Astrocyte of the spinal cord (primary cell): ENCODE measurements at places on chromosomes 1 and 21.

DNA sequence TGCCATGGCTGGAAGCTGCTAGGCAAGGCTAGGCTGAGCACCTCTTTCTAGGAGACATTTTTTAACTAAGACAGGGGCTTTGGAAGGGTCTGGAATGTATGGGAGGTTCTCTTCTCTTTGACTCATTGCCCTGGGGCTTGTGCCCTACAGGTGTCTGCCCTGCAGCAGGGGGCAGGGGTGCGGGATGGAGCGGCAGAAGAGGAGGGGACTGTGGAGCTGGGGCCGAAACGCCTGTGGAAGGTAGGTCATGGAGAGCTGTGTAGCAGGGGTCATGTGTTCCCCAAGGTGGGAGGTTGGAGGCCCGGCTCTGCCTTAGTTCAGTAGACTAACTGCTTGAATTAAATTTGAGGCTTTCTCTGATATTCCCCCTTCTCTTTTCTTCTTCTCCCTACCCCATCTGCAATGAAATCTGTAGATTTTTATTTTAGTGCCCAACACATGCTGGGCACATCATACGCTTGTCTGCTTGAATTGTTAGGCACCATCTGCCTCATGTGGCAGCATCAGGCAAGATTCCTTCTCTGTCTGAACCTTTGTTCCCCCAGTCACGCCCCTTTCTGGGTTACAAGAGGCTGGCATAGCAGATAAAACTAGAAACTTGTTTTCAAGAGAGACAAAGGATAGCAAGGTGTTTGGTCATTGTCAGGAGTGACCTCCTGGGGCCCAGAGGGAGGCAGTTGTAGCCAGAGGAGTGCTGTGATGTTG lies 18.4 kb downstream of the PPFIA4 start:
- DNase-seq, result no peak

GRCh38 chr1:44689447-44689765 lies 14.9 kb downstream of the ARMH1 start:
- DNase-seq, result no peak

DNA sequence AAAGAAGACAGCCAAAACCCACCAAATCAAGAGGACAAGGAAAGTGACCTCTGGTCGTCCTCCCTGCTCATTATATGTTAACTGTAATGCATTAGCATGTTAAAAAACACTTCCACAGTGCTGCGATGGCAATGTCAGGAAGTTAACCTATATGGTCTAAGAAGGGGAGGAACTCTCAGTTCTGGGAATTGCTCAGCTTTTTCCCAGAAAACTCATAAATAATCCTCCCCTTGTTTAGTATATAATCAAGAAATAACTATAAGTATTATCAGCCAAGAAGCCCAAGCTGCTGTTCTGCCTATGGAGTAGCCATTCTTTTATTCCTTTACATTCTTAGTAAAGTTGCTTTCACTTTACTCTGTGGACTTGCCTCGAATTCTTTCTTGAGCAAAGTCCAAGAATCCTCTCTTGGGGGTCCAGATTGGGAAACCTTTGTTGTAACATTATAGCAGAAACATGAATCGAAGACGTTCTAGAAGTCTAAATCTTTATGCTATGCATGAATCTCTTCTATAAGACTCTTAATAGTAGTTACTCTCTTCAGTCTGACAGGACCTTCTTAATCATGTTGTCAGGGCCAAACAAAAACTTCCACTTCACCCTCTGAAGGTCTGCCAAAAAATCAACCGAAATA lies 110.0 kb upstream of the VANGL1 start:
- DNase-seq, result peak; percentile 37

DNA sequence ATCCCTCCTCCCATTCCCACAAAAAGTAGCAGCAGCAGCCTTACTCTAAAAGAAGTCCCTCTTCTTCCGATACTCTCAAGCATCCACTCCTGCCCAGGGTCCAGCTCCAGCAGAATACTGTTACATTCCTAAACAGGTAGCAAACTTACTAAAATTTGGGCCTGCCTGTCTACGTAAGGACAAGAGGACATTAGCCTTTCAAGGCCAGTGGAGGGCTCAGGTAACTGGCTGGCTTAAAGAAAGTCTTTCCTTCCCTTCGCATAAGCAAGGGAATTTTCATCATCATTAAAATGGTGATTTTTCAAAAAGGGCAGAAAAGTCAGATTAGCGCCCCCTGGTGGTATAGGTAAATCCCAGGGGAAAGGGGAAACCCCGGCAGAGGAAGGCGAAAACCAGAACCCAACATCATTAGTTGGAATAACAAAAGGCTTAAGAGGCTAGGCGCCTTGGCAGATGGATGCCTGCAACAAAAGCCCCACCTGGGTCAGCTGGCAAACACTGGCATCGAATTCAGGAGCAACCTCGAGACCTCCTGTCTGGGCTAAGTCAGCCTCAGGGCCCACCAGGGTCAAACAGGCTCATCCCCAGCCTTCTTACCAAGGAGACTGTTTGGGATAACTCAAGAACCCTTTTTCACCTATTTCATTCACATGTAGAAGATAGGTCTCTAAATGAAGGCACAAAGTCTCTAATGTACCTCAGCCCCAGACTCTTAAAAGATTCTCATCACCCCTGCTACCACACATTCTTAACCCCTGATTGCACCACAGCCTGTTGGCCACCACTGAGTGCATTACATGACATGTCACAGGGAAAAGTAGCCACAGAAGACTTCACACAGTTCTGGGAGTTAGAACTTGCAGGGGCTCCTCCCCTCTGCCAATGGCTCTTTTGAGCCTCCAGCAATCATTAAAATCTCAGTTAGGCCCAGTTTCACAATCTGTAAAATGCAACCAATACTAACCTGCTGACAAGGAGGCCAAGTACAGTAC lies 36.7 kb downstream of the ERI3 start:
- DNase-seq, result peak; percentile 32

- DNase-seq, result no peak
These were observed 18.3 kb upstream of the PLEKHA6 start for GRCh38 chr1:204377800-204378668.

DNA sequence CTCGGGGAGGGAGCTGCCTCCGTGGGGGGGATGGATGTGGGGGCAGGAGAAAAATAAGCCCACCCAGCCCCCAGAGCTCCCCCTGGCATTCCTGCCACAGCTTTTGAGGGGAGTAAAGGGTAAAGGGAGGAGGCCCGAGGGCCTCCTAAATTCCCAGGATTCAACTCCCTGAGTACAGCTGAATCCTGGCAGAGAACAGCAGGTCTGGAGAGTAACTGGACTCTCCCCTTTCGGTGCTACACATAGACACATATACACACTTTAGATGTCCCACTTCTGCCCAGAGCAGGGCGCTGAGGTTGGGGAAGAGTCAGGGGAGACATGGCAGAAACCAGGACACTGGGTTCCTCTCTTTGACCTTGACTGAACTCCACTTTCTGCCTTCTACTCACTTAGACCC lies 3.0 kb downstream of the KIRREL1 start:
- no peak for DNase-seq

DNA sequence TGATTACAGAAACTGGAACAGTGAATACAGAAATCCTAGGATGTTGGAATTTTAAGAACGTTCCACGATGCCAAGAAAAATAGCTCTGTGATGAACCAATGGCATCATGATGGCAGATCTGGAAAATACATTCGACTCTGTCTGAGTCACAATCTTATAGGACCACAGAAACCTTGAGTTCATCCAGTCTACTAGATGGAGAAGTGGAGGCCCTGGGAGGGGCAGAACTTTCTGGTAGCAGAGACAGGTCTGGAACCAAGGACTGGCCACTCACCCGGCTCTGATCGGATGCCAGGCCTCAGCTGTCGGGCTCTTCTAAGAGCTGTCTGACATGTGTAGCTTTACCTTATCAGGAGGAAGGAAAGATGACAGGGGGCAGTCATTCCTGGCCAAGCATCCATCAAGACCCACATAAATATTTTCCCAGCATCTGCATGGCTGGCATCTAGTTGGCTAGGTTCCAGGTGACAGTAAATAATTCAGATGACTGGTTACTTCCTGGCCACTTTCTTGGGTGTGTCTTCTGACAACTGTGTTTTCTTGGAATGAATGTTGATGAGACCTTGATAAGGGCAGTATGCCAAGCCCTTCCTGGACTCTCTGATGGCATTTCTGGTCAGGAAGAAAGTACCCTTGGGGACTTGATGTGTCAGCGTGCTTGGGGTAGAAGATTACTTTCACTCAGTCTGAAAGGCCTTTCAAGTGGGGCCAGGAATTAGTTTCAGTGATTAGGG lies 72.6 kb upstream of the TRABD2B start:
- no peak for DNase-seq

GRCh38 chr1:162302306-162303003 lies 74.2 kb downstream of the SPATA46 start:
- no peak for DNase-seq

- peak; percentile 62 for DNase-seq
These were observed 4.5 kb upstream of the COL16A1 start for GRCh38 chr1:31708324-31708723.

DNA sequence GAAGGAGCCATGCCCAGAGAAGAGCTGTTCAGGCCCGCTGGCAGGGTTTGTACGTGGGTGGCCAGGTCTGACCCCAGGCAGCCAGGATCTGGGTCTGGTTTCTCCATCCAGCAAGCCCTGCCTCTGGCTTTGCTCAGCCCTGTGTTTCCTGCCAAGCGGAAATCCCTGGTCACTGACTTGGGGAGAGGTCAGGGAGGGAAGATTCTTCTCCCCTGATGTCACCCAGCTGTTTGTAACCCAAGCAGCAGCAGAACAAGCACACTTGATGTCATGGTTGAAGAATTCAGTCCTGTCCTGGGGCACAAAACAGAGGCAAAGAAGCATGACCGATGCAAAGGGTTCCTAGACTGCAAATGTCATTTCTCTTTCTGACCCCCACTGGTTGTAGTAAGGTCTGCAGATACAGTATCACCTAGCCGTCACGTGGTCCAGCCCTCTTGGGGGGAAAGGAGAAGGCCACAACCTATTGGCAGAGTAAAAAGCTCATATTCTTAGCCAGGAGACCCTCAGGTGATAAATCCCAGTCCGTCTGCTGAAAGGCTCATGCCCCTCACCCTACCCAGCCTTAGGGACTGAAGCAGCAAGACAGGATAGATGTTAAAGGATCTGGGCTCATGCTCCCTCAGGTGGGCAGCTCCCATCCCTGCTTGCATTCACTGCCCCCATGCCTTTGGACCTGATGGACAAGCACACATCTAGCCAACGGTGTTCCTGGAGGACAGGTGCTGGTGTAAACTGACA lies 120.9 kb downstream of the SYT2 start:
- DNase-seq, result peak; percentile 98

DNA sequence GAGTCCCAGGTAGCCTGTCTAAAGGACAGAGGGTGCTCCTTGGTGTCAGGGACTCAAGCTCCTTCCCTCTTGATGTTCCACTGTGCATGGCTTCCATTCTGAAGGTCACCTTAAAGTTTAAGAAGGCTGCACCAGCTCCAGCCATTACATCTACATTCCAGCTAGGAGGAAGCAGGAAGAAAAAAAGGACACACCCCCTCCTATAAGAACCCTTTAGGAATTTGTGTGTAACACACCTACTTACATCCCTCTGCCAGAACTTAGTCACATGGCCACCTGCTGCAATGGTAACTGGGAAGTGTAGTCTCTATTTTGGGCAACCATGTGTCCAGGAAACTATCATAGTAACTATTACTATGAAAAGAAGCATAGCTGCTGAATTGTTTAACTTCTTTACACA lies 161.6 kb upstream of the KLHDC7A start:
- no peak for DNase-seq

DNA sequence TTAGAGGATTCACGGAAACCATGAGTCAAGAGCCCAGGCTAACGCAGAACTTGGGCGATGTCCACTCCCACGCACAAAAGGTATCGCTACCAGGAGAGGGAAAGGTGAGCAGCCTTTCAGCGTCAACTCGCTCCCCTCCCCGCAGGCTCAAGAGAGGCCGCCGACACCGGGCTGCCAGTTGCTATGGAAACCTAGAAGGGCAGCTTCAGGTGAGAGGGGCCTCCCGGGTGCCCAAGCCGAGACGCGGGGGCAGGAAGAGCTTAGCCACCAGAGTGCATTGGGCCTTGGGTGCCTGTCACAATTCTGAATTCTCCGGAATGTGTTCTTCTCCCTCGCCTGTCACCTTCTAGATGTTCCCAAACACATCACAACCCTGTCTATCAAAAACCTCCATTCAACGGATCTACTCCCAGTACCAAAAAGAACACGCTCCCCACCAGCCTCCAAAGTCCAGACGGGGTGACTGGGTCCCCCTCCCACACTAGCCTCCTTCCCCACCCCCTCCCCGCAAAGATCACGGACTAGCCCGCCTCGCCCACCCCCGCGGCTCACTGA lies 694 bp downstream of the MEAF6 start:
- no peak for DNase-seq

GRCh38 chr1:163970151-163970550 lies 588.8 kb upstream of the PBX1 start:
- no peak for DNase-seq

GRCh38 chr1:225299624-225300023 lies 128.2 kb downstream of the LBR start:
- peak; percentile 3 for DNase-seq

GRCh38 chr21:34724857-34725195 lies 56.0 kb downstream of the CLIC6 start:
- DNase-seq, result no peak

- no peak for DNase-seq
These were observed 43.4 kb downstream of the LTN1 start for GRCh38 chr21:28949318-28949717.

DNA sequence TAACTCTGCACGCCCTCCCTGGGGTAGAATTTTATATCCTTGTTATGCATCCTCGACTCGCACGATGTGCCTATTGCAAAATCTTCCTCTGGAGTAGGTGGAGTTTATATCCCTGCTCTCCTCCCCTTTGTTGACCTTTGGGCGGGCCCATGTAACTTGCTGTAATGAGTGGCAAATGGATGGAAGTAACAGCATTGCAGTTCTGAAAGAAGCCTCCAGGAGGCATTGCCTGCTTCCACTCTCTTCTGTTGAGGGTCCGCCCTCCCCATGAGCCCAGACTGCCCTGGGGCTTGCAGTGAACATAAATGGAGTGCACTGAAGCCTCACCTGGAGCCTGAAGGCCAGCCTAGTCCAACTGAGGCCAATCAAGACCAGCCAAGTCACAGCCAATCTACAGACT lies 62.2 kb upstream of the GRIK3 start:
- DNase-seq, result no peak

DNA sequence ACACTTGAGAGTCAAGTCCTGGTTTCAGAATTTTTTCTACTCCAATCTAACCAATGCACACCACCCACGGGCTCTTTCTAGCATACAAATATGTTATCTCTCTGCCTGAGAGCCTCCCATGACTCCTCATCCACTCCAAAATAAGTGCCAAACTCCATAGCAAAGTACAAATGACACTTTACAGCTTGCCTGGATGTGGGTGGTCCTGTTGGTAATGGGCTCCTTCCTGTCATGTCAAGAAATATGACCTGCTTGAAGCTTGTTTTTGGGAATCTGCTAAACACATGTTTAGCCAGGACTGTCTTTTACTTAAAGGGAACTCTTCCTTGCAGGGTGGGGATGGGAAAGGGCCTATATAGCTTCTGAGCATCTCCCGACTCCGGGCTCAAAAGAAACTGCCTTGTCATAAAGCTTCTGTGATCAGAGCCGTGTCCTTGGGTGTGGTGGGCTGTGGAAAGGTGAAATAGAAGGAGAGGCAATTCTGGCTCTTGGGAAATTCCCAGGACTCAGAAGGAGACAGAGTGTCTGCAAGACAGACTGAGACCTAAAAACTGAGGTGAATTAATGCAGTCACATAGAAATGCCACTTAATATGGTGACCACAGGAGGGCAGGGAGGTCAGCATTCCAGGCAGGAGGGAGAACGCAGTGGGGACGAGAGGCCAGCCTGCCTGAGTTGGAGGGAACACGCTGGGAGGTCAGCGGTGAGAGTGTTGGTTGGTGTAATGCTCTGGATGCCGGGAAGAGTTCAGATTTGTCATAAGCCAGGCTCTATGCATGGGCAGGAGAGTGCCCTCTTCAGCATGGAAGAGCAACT lies 6.1 kb upstream of the IGFN1 start:
- peak; percentile 65 for DNase-seq
